Activated naive CD8-positive, alpha-beta T cell treated with anti-CD3 and anti-CD28 coated beads, Interleukin-2, amount 10 ng/mL, durations not matched to agents 7 days and 5 days (primary cell): ENCODE measurements at places on chromosomes 3 and 15. TPM values are rescaled to one million over a fixed set of nuclear protein-coding genes. Genes with fewer than 3 reads are reported as not detected.

- H3K36me3 ChIP-seq, result no peaks in the 10 kb centered on the region
- peaks cover 11% of the 10 kb centered on the region for H3K27me3 ChIP-seq
- H3K27ac ChIP-seq, result no peak overlapping the region
- no peak overlapping the region for H3K4me3 ChIP-seq
Observed at GRCh38 chr3:150874666-150875219, 30.5 kb downstream of the MINDY4B start.

- no peak overlapping the region for H3K27ac ChIP-seq
- no peak for DNase-seq
- H3K27me3 ChIP-seq, result no peaks in the 10 kb centered on the region
- no peaks in the 10 kb centered on the region for H3K36me3 ChIP-seq
Observed at GRCh38 chr3:53835257-53835656, 11.0 kb downstream of the CHDH start.

GRCh38 chr3:14805961-14806537 lies 12.7 kb upstream of the FGD5 start:
- DNase-seq, result no peak
- peaks cover 24% of the 10 kb centered on the region for H3K4me1 ChIP-seq
- H3K27ac ChIP-seq, result no peak overlapping the region

Gene CLDN16
- not detected for total RNA-seq

Gene PDIA5
- total RNA-seq, result 7.2 TPM

Gene TNNC1
- total RNA-seq, result 3.0 TPM
